ENCODE measurements at places on chromosomes 13 and 19.

DNA sequence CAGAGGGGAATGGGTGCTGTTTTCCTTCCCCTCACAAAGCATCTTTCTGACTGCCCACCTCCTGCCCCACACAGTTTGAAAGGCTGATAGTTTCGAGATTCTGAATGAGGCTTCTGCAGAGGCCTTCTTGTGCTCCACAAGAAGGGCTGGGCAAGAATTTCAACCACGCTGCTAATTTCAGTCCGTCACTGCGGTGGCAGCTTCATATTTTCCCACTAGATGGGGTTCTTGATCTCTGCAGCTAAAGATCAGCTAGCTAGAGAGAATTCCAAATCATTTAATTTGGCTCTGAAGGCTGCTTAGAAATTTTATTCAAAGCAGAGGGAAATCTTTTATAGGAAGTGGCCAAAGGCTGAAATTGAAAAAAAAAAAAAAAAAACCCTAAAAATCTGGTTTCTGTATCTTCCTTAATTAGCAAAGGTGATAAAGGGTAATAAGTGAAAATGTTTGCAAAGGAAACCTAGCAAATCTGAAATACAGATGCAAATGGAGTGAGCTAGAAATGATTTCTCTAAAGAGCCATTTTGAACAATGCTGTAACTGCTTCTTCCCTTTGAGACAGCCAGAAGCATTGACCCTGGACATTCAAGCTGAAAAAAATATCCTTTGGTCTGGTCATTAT is 38.0 kb upstream of the C13orf42 start:
- peak; percentile 41 for DNase-seq

- DNase-seq, result no peak
These were observed 27.9 kb downstream of the SIGLEC5 start for GRCh38 chr19:51602189-51602854.

- no peak for DNase-seq
These were observed 46.1 kb upstream of the TUBGCP3 start for GRCh38 chr13:112634102-112634501.

- DNase-seq, result peak; percentile 33
These were observed 579 bp downstream of the ZNF566 start for GRCh38 chr19:36488846-36489117.

GRCh38 chr13:29791997-29792780 is 58.2 kb downstream of the UBL3 start:
- no peak for DNase-seq

DNA sequence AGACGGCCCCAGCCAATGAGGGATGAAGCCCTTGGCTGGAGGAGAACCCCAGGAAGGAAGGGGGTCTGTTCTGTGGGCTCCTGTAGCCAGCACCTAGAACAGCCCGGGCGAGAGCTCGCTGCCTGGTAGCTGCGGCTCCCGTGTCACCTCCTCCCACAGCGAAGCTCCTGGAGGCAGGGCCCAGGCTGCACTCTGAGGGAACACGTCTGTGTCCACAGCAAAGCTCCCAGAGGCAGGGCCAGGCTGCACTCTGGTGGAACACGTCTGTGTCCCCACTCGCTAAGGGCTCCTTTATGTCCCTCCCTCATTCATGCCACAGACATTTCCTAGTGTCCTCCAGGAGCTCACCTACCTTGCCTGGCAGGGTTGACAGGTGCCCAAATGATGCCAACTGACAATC is 8.4 kb downstream of the TRAPPC6A start:
- DNase-seq, result no peak

DNA sequence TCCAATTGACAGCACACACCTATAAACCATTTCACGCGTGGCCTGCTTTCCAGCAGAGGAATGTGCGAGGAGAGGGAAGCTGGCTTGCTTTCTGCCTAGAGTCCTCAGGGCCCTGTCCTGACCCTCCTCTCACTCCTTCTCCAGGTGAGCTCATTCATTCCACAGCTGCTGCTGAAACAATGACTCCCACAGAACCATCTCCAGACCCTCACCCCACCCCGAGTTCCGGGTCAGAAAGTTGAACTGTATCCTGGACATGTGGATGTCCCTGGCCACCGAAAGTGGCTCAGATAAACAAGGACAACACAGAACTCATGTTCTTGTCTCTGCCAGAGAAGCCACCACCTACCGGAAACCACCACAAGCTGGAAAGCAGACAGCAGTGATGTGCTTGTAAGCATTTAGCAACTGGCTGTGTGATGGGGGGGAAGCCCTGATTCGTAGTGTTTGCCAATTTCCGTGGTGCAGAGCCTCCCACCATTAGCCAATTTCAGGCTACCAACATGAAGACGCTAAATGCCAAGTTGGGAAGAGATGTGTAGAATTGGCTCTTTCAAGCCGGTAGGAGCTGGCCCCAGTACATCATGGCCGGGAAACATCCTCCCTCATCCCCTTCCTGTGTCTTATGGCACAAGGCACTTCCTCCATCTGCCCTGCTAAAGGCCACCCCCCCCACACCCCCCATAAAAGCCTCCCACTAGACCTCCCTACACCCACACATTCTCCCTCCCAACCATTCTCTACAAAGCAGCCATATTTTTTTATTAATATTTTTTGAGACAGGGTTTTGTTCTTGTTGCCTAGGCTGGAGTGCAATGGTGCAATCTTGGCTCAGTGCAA is 5.0 kb downstream of the SYCE2 start:
- no peak for DNase-seq

Data from iPS-NIHi11 (cell line).